ENCODE measurements at places on chromosomes 1 and 21.
A peak's percentile ranks its signal among the peaks of the same experiment; 100 is the strongest.

DNA sequence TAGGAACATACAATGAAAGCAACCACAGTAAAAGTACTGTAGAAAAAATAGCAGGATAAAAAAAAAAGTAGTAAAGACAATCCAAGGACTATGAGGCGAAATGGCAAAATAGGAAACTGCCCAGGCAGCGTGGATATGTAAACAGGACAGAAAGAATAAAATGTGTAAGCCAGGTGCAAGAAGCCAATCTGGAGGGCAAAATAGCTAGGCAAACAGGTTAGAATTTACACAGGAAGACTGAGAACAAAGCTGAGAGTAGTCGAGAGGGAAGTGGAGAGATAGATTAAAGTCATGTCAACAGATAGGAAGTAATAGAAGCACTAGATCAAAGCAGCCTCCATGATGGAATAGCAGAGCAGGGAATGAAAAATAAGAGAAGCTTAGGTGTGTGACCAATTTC, 124.2 kb upstream of the B3GALT2 start:
- DNase-seq, result peak; percentile 94

- DNase-seq, result no peak
Measured at GRCh38 chr1:177007437-177008161, 156.9 kb downstream of the ASTN1 start.

DNA sequence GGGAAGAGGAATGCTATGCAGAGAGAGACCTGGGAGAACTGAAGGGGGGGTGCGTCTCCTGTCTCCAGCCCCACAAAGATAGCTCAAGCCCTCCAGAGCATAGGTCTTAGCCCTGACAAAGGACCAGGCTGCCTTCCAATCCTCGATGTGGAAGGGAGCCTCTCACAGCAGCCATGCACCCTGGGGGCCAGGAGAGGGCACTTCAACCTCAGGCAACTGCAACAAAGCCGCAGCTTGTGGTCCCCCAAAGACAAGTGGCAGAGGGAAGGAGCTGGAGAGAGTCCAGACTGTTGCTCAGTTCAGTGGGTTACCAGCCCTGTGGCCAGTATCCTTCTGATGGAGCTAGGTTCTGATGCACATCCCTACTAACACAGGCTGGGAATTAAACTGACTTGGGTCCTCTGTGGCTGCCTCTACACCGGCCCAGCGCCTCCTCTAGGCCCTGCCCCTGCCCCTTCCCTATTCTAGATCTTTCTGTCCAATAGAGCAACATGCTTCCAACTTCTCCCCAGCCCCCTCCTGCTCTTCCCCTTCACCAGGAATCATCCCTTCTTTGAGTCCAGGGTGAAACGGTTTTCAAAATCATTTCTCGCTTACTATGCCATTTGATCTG, 100.7 kb upstream of the SPATA6 start:
- peak; percentile 84 for DNase-seq

- no peak for DNase-seq
Measured at GRCh38 chr1:163090321-163090945, 21.3 kb downstream of the RGS4 start.

- DNase-seq, result no peak
Measured at GRCh38 chr1:74512170-74512915, at the start of gene LRRC53. LRRC53 (minus strand) TSS chr1:74512611; CDS start chr1:74483349, 29,262 bp downstream.

- no peak for DNase-seq
Measured at GRCh38 chr1:61926597-61926996, 184.3 kb downstream of the PATJ start.

- no peak for DNase-seq
Measured at GRCh38 chr1:23577056-23578004, 18.0 kb upstream of the ID3 start.

GRCh38 chr1:21509351-21510112, at the start of gene ALPL:
ALPL (plus strand) TSS chr1:21509423; CDS start chr1:21554082, 44,659 bp downstream.
- no peak for DNase-seq

- no peak for DNase-seq
Measured at GRCh38 chr21:34613679-34614627, 960 bp downstream of the RCAN1 start.

DNA sequence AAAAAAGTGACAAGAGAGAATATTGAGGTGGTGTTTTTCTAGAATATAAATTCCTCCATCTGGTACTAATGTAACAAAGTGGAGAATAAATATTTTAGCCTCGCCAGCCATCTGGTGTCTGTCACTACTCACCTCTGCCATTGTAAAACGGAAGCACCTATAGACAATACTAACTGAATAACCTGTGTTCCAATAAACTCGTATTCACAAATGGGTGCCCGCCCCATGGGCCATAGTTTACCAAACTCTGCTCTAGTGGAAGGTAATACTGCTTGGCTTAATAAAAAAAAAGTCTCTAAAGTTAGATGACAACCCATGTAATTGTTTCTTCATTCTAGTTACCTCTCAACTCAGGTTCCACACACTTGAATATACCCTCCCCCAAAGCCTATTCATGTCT, 8.1 kb downstream of the MIS18A start:
- no peak for DNase-seq

DNA sequence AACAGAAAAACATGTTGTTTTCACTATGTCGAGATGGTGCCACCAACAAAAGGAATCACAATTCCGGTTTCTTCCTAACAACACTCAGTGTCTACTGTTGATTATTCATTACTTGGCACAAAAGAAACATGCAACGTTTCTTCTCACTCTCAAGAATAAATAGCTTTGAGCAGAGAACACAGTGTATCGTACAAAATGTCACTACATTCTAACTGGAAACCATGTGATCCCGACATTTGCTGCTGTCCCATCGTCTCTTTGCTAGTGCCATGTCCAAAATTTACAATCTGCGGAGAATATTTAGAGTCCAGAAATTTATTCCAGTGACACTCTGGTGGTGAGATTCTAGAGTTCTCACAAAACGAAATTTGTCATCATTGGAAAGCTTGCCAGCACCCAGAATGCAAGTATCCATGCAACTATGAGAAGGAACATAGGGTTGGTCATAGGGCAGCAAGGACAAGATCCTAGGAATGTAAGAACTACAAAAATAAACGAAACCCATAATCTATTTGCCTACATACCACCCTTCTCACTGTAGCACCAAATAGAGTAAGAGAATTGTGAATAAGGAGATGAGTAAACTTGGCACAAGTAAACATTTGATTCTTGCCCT, 505.1 kb downstream of the LTN1 start:
- no peak for DNase-seq

DNA sequence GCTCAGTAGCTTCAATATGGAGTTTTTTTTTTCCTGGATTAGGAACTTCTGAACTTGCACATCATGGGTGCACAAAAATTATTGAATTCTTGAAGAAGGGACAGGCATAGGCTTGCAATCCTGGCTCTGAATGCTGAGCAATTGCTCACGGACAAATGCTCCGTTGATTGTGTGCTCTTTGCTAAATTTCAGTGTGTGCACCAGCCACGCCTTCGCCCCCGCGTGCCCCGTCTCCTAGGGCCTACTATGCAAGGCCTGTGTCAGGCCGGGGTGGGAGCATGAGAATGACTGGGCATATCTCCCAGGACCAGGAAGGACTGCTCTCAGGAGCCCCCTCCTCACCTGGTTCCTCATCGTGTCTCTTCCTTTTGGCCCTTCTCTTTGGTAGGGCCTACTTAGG, 17.4 kb downstream of the IL6R start:
- DNase-seq, result no peak

DNA sequence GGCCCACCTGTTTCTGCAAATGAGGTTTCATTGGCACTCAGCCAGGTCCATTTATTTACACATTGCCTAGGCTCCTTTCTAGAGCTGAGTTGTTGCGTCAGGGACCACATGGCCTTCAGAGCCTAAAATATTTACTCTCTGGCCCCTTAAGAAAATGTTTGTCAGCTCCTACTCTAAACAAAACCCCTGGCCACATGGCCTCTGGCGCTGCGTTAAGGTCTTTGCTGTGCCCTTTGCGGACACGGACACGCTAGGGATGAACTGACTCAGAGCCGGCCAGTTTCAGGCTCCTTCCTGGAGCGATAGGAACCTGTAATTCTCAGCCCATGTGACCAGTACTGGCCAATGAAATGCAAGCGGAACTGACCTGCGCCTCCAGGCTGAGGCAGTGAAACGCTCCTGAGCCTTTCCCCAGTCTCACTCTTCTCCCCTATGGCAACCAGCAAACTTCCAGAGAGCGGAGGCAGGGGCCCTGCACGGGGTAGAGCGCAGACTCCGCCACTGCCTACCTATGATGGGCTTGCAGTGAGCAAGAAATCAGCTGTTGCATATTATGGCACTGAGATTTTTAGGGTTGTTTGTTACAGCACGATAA, 160.3 kb downstream of the ETS2 start:
- DNase-seq, result peak; percentile 86

- DNase-seq, result no peak
Measured at GRCh38 chr1:164524810-164525209, 34.2 kb upstream of the PBX1 start.

GRCh38 chr1:232983817-232984567, 33.6 kb downstream of the NTPCR start:
- DNase-seq, result no peak

GRCh38 chr1:206761159-206761768, 9.3 kb upstream of the IL19 start:
- no peak for DNase-seq

DNA sequence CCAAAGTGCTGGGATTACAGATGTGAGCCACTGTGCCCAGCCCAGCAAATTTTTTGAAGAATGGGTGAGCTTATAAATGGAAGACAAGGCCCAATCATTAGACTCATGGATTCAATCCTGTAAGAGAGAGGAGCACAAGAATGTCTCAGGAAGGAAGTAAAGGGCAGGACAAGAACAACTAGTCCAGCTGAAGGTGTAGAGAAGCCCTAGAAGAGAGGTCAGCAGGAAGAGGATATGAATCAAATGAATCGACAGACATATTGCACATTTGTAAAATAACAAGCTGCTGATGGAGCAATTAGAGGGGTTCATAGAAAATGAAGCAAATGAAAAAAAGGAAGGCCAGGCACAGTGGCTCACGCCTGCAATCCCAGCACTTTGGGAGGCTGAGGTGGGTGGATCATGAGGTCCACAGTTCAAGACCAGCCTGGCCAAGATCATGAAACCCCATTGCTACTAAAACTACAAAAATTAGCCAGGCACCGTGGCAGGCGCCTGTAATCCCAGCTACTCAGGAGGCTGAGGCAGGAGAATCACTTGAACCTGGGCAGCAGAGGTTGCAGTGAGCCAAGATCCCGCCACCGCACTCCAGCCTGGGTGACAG, 74.9 kb downstream of the MIS18A start:
- DNase-seq, result no peak

- DNase-seq, result no peak
Measured at GRCh38 chr1:5640845-5641244, 351.4 kb downstream of the NPHP4 start.

DNA sequence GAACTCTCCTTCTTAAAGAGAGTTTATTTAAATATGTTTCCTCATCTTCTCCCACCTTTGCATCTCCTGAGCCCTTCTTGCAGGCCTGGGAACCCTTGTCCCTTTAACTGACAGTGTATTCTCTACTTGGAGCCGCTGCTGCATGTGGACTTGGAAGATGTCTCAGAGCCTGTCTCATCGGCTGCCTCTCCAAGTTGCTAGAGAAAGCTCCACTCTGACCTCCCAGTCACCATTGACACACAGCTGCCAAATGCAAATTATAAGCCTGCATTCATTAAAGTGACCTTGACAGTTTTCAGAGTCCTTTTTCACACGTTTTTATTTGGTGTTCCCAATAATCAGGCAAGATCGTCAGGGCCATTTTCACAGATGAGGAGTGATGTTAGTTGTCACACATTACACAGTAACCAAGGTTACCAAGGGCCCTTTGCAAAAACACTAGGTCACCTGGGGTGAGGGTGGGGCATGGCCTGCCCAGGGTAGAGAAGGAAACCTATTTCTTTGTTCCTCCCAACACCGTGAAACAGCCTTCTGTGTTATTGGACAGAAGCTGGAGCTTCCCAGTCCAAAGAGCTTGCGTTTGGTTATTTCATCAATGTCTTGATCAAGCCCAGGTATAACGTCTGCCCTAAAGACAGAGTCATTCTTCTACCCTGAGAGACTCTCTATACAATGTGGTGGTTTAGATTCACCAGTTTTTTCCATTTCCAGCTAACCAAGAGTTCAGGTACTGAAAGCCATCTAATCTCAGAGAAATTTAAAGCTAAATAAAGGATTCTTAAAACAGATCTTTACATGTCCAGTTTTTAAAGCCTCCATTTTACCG, 164.1 kb downstream of the GALNT2 start:
- DNase-seq, result peak; percentile 69

DNA sequence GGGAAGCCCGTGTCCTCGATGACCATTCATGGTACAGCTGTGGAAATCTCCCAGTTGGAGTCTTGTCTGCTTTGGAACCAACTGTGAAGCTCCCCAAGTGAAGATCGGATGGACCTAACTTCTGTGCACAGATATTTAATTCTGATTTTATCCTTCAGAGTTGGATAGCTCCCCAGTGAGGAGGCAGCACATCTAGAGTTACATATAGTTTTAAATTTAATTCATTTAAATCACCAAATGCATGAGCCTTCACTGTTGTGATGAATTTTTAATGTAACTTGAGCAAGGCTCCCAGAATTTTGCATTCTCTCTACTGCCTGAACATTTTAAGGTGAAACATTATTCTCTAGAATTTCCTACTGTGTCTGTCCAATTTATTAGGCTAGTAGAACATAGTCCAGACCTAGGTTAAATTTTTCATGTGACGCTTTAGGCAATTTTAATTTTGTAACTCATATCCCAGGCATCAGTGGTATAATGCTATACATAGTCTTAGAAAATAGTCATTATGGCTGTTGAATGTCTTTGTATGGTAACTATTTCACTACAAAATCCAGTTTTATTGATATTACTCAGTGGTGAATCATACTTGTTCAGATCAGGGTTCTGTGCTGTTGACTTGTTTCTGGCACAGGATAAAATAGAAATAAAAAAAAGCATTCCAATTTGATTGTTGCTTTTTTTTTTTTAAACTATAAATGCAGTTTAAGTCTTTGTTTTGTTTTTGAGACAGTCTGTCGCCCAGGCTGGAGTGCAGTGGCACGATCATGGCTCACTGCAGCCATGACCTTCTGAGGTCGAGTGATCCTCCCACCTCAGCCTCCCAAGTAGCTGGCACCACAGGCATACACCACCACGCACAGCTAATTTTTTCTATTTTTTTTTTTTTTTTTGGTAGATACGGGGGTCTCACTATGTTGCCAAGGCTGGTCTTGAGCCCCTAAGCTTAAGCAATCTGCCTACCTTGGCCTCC, 66.9 kb downstream of the PRDM2 start:
- no peak for DNase-seq

DNA sequence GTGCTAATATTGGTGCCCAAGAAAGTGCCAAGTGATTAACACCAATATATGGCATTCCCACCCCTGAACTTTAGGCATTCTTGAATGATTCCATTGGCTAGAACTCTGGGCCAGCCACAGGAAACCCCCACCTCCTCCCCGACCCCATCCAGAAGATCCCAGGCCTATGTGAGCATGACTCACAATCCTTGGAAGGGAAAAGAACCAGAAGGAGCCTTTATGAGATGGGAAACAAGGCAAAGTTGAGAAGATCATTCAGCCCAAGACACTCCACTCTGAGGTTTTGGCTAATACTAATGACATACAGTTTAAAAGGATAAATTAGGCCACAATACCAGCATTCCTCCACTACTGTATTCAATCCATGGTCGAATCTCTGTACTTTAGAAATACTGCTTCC, 21.8 kb downstream of the ELK4 start:
- no peak for DNase-seq

GRCh38 chr1:230823931-230824381, 44.4 kb downstream of the C1orf198 start:
- DNase-seq, result no peak

All from NCI-H774 (cell line).